ENCODE measurements at places on chromosomes 11 and 22. TPM values are rescaled to one million over a fixed set of nuclear protein-coding genes. Genes with fewer than 3 reads are reported as not detected.

DNA sequence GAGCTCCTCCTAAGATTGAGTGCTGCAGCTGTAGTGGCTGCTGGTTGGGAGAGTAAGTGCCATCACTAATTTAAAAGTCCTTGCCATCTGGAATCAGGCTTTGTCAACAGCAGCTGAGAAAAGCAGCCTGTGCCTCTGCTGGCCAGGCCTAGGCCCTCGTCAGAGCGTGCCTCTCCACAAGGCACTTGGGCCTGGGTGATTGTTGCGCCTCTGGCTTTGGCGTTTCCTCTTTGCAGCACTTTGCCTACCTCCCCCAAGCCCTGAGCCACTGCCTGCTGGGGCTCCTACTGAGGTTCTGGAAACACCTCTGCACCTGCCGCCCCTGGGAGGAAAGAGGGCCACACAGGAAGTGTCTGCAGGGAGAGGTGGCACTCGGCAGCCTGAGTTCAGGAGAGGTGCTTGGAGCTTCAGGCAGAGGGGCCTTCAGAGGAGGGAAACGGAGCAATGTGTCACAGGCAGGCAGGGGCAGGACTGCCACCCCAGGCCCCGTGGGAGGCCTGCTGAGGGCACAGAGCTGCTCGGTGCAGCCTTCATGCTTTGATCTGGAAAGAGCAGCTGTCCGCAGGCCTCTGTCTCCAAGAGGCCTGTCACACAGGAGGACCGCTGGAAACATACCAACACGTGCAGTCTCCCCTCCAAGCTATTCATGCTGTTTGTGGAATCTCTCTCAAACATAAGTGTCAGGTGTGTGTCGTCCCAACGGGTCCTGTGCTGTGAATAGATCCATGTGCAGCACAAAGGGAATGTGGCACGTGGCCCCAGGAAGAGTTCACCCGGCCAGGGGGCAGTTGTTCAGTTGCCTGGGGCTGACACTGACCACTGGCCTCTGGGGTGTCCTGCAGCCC, 61.5 kb upstream of the EMID1 start:
- no peak overlapping the region for H3K27ac ChIP-seq
- no peaks in the 10 kb centered on the region for H3K36me3 ChIP-seq
- H3K27me3 ChIP-seq, result no peaks in the 10 kb centered on the region
- no peaks in the 10 kb centered on the region for H3K4me1 ChIP-seq
- H3K4me3 ChIP-seq, result no peak overlapping the region

- no peaks in the 10 kb centered on the region for H3K27me3 ChIP-seq
- H3K27ac ChIP-seq, result no peak overlapping the region
- no peaks in the 10 kb centered on the region for H3K4me1 ChIP-seq
Observed at GRCh38 chr11:82995754-82996398, 75.8 kb downstream of the RAB30 start.

MIAT gene
- 1.6 TPM for total RNA-seq

DNA sequence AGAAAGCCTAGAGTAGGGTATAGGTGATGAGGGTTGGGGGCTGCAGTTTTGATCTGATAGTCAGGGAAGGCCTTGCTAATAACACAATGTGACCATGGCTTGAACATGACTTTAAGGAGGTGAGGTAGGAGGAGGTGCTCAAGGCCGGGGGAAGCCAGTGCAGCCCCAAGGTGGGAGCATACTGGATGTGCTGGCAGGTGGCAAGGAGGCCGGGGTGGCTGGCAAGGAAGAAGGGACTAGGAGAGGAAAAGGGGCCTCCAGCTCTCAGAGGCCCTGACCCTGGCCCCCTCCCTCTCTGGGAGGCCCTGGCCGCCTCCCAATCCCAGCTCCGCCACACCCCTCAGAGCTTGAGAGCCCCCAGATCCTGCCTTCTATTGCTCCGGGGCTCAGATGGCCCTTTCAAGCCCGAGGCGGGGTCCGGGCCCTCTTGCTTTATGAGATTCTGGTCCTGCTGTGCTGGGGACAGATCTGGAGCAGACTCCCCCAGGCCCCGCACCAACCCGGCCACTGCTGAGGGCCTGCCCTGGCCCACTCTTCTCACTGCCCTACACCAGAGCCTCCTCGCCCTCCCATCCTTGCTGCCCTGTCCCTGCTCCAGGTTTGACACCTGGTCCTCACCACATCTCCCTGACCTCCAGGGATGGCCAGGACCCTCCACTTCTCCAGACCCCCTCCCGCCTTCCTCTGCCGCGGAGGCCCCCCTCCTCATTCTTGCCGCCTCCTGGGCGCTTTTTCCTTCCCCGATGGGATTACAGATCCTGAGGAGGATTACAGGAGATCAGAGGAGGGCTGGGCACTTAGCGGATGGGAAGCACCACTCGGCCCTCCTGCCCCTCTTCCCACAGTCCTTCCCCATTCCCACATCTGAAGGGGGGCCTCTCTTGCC, 1.8 kb downstream of the PITPNM1 start:
- H3K36me3 ChIP-seq, result no peaks in the 10 kb centered on the region
- no peak overlapping the region for H3K4me3 ChIP-seq
- no peak overlapping the region for H3K27ac ChIP-seq

ST14 gene
- 3.6 TPM for total RNA-seq

GRCh38 chr11:24093375-24093774, 403.5 kb upstream of the LUZP2 start:
- no peaks in the 10 kb centered on the region for H3K36me3 ChIP-seq
- H3K27me3 ChIP-seq, result no peaks in the 10 kb centered on the region
- H3K27ac ChIP-seq, result no peak overlapping the region
- DNase-seq, result no peak
- no peaks in the 10 kb centered on the region for H3K4me1 ChIP-seq

- H3K4me1 ChIP-seq, result no peaks in the 10 kb centered on the region
- no peaks in the 10 kb centered on the region for H3K36me3 ChIP-seq
- H3K27ac ChIP-seq, result peak overlapping the region; percentile 43
- no peaks in the 10 kb centered on the region for H3K27me3 ChIP-seq
- peak; percentile 85 for DNase-seq
Observed at GRCh38 chr11:72378704-72379383, 55.5 kb downstream of the CLPB start.

OOSP4A gene
- not detected for total RNA-seq

DNA sequence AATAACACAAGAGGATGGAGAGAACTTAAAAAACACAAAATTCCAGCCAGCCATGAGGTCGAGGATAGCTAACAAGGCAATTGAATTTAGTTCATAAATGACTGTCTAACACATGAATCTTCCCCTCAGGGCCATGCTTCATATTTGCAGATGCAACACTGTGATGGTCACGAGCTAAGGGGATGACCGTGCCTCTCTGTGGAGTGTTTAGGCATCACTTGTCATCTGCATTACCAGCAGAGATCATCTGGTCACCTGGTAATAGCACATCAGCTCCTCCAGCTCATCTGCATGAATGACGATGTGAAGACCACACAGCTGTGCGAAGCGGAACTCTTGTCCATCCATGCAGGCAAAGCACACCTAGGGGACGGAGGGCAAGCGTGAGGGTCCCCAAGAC, 20.9 kb upstream of the SLC25A1 start:
- no peak overlapping the region for H3K4me3 ChIP-seq
- H3K36me3 ChIP-seq, result no peaks in the 10 kb centered on the region
- DNase-seq, result peak; percentile 5
- no peak overlapping the region for H3K27ac ChIP-seq

GRCh38 chr11:65482306-65482850, 16.5 kb upstream of the MALAT1 start:
- H3K27ac ChIP-seq, result no peak overlapping the region
- H3K4me1 ChIP-seq, result no peaks in the 10 kb centered on the region
- H3K4me3 ChIP-seq, result no peak overlapping the region
- no peaks in the 10 kb centered on the region for H3K27me3 ChIP-seq
- peak; percentile 21 for DNase-seq

DNA sequence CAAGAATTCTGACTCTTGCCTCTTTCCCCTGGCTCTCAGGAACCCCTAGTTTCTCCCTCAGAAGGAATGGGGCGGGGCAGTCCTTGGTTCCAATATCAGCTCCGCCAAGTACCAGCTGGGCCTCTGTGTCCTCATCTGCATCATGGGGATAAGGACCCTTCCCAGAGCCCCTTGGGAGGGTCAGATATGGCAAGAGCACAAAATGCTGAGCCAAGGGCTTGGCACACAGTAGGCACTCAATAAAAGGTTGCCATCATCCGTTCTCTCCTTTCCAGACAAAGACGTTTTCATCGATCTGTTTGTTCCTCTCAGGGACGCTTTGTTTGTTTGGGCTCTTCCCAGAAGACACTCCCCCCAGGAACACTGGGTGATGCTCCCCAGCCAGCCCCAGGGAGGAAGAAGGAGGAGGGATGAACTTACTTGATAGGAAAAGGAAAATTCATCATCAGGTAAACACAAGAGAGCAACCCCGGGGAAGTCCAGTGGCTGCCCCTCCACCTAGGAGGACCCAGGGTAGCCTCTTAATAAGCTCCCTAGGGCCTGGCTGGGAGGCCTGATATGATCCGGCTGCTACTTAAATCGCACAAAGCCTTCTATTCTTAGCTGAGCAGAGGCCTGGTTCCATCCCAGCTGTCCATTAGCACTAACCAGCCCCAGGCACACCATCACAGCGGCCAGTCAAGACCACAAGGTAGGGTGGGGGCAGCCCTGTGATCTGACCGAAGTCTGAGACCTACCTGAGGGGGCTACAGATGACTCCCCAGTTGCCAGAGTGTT, 19.6 kb downstream of the GDPD5 start:
- no peak for DNase-seq
- no peak overlapping the region for H3K27ac ChIP-seq
- no peaks in the 10 kb centered on the region for H3K36me3 ChIP-seq
- no peaks in the 10 kb centered on the region for H3K27me3 ChIP-seq
- H3K4me3 ChIP-seq, result no peak overlapping the region

- DNase-seq, result peak; percentile 36
- H3K4me1 ChIP-seq, result peaks cover 6% of the 10 kb centered on the region
- no peak overlapping the region for H3K4me3 ChIP-seq
- peak overlapping the region; percentile 71 for H3K27ac ChIP-seq
- H3K36me3 ChIP-seq, result no peaks in the 10 kb centered on the region
Observed at GRCh38 chr11:92314499-92314898, 89.9 kb downstream of the FAT3 start.

DNA sequence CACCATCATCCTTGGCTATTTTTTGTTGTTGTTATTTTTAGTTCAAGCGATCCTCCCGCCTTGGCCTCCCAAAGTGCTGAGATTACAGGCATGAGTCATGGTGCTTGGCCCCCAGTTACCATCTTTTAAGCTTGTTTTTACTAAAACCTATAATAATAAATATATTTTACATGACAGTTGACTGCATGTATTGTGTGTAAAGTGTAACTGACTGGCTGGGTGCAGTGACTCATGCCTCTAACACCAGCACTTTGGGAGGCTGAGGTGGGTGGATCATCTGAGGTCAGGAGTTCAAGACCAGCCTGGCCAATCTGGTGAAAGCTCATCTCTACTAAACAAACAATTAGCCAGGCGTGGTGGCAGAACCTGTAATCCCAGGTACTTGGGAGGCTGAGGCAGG, 386.2 kb downstream of the TENM4 start:
- no peaks in the 10 kb centered on the region for H3K4me1 ChIP-seq
- no peak overlapping the region for H3K27ac ChIP-seq
- no peak for DNase-seq
- no peaks in the 10 kb centered on the region for H3K27me3 ChIP-seq

TRIM49 gene
- not detected for total RNA-seq

DNA sequence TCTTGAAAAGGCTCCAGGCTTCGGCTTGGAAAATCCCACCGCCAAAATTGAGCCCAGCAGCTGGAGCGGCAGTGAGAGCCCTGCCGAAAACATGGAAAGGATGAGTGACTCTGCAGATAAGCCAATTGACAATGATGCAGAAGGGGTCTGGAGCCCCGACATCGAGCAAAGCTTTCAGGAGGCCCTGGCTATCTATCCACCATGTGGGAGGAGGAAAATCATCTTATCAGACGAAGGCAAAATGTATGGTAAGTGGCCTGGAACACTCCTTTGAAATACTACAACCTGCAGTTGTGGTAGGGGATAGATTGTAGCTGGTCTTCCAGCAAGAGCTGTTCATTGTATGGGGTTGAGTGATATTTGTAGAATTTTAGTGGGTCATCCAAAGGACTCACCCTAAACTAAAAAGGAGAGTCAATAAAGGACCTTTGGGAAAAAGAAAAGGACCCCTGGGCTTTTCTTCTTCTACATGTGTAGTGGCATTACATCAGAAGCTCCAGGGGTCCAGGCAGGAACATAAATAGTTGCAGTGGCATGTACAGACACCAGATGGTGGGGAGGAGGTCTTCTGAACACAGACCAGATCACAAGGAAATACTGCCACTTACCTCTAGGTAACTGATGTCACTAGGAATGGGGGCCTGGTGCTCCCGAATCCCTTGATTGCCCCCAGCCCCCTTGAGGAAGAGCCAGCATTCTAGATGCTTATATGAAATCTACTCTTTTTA, 90.1 kb downstream of the TEAD1 start:
- H3K27ac ChIP-seq, result no peak overlapping the region
- no peak overlapping the region for H3K4me3 ChIP-seq
- H3K4me1 ChIP-seq, result no peaks in the 10 kb centered on the region
- H3K27me3 ChIP-seq, result no peaks in the 10 kb centered on the region

DNA sequence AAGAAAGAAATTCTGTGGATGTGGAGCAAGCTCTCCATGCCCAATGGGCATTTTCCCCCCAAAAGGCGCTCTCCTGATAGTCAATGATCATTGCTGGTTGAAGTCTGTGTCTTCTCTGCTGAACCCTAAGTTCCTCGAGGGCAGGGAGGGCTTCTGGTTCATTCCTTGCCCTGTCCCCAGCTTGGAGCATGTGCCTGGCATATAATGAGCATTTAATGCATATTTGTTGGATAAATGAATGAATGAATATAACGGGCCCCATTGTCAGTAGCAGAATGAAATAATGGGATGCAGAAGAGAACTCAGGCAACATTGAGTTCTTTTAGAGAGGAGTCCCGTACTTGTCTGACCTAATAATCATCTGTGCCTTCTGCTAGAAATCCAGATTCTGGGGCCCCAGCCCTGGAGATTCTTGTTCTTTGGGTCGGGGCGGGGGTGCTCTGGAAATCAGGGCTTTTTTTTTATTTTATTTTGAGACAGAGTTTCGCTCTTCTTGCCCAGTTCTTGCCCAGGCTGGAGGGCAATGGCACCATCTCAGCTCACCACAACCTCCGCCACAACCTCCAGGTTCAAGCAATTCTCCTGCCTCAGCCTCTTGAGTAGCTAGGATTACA, 64.4 kb downstream of the CD82 start:
- H3K36me3 ChIP-seq, result no peaks in the 10 kb centered on the region
- H3K4me1 ChIP-seq, result no peaks in the 10 kb centered on the region
- H3K27me3 ChIP-seq, result no peaks in the 10 kb centered on the region
- H3K4me3 ChIP-seq, result no peak overlapping the region
- no peak overlapping the region for H3K27ac ChIP-seq

DNA sequence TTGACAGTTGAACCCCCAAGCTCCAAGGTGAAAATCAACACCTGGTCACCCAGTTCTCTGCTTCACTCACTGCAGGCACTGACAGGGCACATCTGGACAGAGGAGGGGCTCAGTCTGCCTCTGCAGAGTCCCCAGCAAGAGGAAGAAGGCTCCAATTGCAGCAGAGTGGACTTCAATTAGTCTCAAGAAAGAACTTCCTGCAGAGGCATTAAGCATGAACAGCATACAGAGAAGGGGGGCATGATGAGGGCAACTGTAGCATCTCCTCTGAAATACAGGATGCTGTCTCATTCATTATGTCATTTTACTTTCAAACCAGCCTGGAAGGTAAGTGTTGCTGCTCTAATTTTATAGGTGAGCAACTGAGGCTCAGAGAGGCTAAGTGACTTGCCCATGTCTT, 11.1 kb downstream of the GDPD5 start:
- H3K4me3 ChIP-seq, result no peak overlapping the region
- H3K27me3 ChIP-seq, result no peaks in the 10 kb centered on the region
- H3K36me3 ChIP-seq, result no peaks in the 10 kb centered on the region
- no peak for DNase-seq
- no peak overlapping the region for H3K27ac ChIP-seq
